ENCODE measurements at places on chromosomes 2 and 18.
A peak's percentile ranks its signal among the peaks of the same experiment; 100 is the strongest.

GRCh38 chr18:61822879-61823278, 69.9 kb downstream of the RNF152 start:
- H3K4me1 ChIP-seq: no peaks in the 10 kb centered on the region
- no peak for DNase-seq
- H3K27me3 ChIP-seq: peaks cover 3% of the 10 kb centered on the region
- H3K4me3 ChIP-seq: no peak overlapping the region
- H3K27ac ChIP-seq: no peak overlapping the region

DNA sequence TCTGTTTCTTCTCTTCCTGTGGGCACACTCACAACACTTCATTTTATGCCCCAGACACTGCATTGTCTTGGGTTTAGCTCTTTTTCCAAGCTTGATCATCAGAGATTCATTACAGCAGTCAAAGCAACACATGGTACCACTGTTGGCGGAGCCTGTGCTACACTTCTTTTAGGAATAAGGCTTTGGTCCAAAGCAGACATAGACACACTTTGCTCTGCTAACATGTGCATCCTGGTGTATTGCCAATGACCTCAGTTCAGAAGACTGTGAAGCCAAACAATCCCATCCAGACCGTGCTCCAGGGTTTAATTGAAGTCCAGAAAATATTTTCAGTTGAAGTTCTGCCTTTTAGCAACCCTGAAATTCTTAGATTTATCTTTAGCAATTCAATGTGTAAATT, 354.6 kb upstream of the RAB12 start:
- H3K27me3 ChIP-seq: no peaks in the 10 kb centered on the region
- DNase-seq: no peak
- H3K36me3 ChIP-seq: peaks cover 16% of the 10 kb centered on the region

GRCh38 chr2:229051798-229052197, 219.3 kb downstream of the PID1 start:
- H3K4me1 ChIP-seq: no peaks in the 10 kb centered on the region
- DNase-seq: no peak
- no peak overlapping the region for H3K27ac ChIP-seq
- H3K27me3 ChIP-seq: no peaks in the 10 kb centered on the region
- no peaks in the 10 kb centered on the region for H3K36me3 ChIP-seq

DNA sequence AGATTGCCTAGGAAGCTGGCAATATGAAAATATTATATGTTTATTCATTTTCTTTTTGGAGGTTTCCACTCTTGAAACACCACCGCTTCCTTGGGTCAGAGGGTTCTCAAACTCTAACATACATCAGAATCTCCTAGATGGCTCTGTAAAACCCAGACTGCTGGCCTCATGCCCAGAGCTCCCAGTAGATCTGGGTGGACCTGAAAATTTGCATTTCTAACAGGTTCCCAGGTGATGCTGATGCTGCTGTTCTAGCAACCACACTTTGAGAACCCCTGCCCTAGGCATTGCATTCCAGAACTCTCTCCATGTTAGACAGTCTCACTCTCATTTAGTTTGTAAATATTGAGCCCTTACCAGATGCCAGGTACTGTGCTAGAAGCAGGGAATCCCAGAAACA, 139.4 kb downstream of the FAM210A start:
- no peaks in the 10 kb centered on the region for H3K36me3 ChIP-seq
- H3K27me3 ChIP-seq: peaks cover 3% of the 10 kb centered on the region
- no peak for DNase-seq
- H3K27ac ChIP-seq: no peak overlapping the region
- H3K4me3 ChIP-seq: no peak overlapping the region

DNA sequence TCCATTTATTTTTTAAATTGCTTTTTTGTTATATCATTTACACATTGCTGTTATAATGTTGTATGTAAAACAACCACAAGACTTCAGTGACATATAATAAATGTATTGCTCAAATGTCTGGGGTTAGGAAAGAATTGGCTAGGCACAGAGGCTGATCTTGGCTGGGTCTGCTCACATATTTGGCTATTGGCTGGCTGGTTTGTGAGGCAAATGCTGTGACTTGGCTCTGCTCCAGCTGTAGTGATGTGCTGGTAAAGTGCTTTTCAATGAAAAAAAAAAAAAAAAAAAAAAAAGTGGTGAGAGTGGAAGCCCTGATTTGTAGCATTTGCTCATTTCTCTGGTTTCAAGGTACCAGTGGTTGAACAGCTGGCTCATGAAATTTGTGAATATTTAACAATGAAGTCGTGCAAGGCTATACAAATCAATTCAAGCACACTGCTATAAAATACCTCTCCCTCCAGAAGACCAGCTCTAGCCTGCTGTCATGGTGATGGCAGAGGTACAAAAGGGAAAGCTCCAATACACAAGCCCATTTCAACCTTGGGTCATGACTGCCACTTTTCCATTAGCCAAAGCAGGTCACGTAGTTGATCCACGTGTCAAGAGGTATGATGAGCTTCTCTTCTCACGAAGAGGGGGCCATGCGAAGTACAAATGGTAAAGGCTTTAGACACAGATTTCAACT, 43.7 kb upstream of the RIT2 start:
- H3K27me3 ChIP-seq: no peaks in the 10 kb centered on the region
- H3K4me1 ChIP-seq: no peaks in the 10 kb centered on the region
- DNase-seq: no peak
- no peak overlapping the region for H3K4me3 ChIP-seq
- no peaks in the 10 kb centered on the region for H3K36me3 ChIP-seq

DNA sequence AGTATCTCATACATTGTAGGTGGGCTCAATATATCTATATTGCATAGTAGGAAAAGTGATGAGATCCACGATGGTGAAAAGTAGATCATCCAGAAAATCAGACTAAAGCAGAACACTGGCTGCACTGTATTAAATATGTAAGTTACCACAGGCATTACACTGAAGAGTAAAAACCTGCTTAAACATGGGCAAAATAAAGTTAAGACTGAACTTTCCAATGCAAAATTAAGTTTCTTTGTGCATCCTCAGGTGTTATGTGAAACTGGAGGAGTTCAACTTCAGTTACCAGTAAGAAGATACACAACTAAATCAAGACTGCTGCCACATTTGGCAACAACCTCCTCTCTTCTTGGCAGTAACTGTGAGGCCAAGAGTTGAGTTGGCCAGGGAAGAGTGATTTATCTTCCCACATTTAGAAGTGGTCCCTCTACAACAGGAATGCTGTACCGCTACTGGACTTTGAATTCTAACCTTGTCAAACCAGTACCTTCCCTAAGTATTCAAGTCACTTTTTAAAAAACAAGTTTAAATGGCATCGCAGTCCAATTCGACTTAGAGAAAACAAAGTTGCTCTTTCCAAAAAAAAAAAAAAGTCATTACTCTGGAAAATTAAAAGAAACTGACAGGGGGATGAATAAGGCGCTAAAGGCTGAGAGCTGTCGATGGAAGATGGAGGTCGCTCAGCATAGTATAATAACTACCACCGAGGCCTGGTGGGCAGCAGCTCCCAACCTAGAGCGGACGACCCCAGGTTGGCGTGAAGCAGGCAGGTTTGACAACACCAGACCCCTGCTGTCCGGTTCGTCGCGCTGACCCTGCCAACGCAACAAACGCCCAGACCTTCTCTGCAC, 1.1 kb downstream of the MAP4K3 start:
- peaks cover 5% of the 10 kb centered on the region for H3K27me3 ChIP-seq
- peak overlapping the region; percentile 99 for H3K4me3 ChIP-seq
- H3K4me1 ChIP-seq: peaks cover 57% of the 10 kb centered on the region
- peak overlapping the region; percentile 93 for H3K27ac ChIP-seq
- peaks cover 3% of the 10 kb centered on the region for H3K36me3 ChIP-seq

GRCh38 chr2:29222381-29223179, 107.4 kb downstream of the CLIP4 start:
- peaks cover 3% of the 10 kb centered on the region for H3K36me3 ChIP-seq
- H3K27ac ChIP-seq: no peak overlapping the region
- no peak for DNase-seq
- no peak overlapping the region for H3K4me3 ChIP-seq

DNA sequence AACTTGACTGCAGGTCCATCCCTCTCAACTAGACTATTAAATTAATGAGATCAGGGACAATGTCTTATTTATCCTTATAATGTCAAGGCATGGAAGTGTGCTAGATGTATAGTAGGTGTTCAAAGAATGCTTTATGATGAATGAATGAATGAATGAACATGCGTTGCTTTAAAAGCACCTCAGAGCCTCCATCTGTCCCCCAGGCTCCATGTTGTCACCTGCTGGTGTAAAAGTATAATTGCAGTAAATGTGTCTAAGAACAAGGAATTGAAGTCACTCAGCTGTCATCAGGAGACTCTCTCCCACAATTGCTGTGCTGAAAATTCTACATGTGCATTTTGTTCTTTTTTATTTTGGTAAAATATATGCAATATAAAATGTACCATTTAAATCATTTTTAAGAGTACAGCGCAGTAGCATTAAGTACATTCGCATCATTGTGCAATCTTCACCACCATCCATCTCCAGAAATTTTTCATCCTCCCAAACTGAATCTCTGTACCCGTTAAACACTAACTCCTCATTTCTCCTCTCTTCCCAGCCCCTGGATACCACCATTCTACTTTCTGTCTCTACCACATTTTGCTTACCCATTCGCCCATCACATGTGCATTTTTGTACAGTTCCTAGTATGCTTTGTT, 52.6 kb downstream of the GNAL start:
- no peaks in the 10 kb centered on the region for H3K4me1 ChIP-seq
- H3K27ac ChIP-seq: no peak overlapping the region
- H3K27me3 ChIP-seq: peaks cover 5% of the 10 kb centered on the region
- H3K36me3 ChIP-seq: no peaks in the 10 kb centered on the region
- DNase-seq: no peak
- H3K4me3 ChIP-seq: no peak overlapping the region

GRCh38 chr2:165833156-165833555, 39.1 kb upstream of the GALNT3 start:
- H3K4me1 ChIP-seq: no peaks in the 10 kb centered on the region
- H3K27me3 ChIP-seq: peaks cover 1% of the 10 kb centered on the region
- no peak for DNase-seq
- H3K36me3 ChIP-seq: no peaks in the 10 kb centered on the region
- H3K27ac ChIP-seq: no peak overlapping the region
- no peak overlapping the region for H3K4me3 ChIP-seq

DNA sequence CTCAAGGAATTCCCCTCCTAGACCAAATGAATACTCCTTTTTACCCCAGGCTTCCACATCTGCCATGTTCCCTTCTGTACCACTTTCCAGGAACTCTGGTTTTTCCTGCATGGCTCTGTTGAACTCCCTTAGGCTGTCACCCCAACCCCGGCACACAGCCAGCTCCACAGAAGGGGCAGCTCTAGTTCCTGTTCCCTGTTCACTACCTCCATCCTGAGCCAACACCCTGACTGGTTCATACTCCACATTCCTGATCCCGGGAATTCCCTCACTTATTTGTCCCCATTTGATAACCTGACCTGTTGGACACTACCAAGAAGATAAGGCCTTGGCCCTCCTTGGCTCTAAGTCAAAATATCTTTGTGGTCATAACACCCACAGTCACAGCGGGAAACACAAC, 280.9 kb upstream of the RAB6C start:
- no peak overlapping the region for H3K27ac ChIP-seq
- peaks cover 3% of the 10 kb centered on the region for H3K27me3 ChIP-seq
- H3K36me3 ChIP-seq: no peaks in the 10 kb centered on the region
- H3K4me1 ChIP-seq: no peaks in the 10 kb centered on the region
- no peak for DNase-seq

GRCh38 chr2:81976998-81977397, 1672.4 kb upstream of the LRRTM1 start:
- no peaks in the 10 kb centered on the region for H3K36me3 ChIP-seq
- H3K4me3 ChIP-seq: no peak overlapping the region
- H3K27ac ChIP-seq: no peak overlapping the region
- H3K27me3 ChIP-seq: no peaks in the 10 kb centered on the region
